Chondrocyte (in vitro differentiated cells): ENCODE measurements at places on chromosomes 7 and 10. TPM values are rescaled to one million over a fixed set of nuclear protein-coding genes. Genes with fewer than 3 reads are reported as not detected.
A peak's percentile ranks its signal among the peaks of the same experiment; 100 is the strongest.

The HECTD2 gene
- total RNA-seq, result 33.4 to 51.8 TPM (median 41.2 TPM) in 3 replicates

DNA sequence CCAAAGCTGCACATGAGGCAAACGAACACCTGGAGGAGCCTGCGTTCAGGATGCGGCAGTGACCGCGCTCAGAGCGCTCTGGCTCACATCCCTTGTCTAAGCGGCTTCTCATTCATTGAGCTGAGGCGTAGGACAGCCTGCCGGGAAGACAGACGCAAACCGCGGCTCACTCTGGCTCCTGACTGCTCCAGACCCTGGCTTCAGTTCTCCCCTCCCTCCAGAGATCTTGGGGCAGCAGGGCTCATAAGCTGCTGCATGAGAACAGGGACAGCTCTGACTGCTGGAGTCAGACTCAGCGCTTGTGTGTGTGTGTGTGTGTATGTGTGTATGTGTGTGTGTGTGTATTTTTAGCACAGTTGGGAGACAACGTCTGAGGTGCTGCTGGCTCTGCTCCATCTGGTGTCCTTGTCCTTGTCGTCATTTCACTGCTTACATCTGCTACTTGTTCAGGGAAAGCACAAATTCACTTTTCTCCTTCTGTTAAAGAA, 15.8 kb upstream of the LYZL2 start:
- no peak for DNase-seq
- peaks cover 27% of the 10 kb centered on the region for H3K4me1 ChIP-seq
- peak overlapping the region; percentile 25 for H3K27ac ChIP-seq
- H3K27me3 ChIP-seq, result no peaks in the 10 kb centered on the region

The SPDYE18 gene
- 0.20 TPM in 1 of 3 replicates, not detected in the others for total RNA-seq

- no peak overlapping the region for H3K27ac ChIP-seq
- H3K4me3 ChIP-seq, result no peak overlapping the region
- DNase-seq, result no peak
- H3K4me1 ChIP-seq, result peaks cover 3% of the 10 kb centered on the region
- H3K36me3 ChIP-seq, result no peaks in the 10 kb centered on the region
Measured at GRCh38 chr10:24744946-24745345, 21.3 kb upstream of the ARHGAP21 start.

The PNLIP gene
- not detected in 3 replicates for total RNA-seq

DNA sequence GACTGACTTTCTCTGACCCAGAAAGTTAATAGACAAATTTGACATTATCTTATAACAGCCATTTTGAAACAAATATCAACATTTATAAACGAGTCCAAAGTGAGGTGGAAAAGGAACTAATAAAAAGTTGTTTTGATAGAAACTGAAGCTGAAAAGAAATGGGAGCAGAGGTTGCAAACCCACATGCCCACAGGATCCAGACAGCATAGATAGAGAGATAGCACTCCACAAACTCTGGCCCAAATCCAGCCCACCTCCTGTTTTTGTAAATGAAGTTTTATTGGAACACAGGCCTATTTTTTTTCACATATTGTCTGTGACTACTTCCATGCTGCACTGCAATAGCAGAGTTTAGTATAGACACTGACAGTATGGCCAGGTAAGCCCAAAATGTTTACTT, 171.9 kb downstream of the PRKG1 start:
- peaks cover 46% of the 10 kb centered on the region for H3K4me1 ChIP-seq
- H3K36me3 ChIP-seq, result no peaks in the 10 kb centered on the region
- no peak for DNase-seq
- no peak overlapping the region for H3K27ac ChIP-seq
- H3K27me3 ChIP-seq, result no peaks in the 10 kb centered on the region
- no peak overlapping the region for H3K4me3 ChIP-seq

DNA sequence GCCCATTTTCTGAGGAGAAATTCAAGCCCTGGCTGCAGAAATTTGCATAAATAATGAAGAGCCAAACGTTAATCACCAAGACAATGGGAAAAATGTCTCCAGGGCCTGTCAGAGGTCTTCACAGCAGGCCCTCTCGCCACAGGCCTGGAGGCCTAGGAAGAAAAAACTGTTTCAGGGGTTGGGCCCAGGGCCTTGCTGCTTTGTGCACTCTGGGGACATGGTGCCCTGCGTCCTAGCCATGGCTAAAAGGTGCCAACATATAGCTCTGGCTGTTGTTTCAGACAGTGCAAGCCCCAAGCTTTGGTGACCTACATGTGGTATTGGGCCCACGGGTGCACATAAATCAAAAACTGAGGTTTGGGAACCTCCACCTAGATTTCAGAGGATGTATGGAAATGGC, 8.0 kb downstream of the HPS1 start:
- no peak for DNase-seq
- no peaks in the 10 kb centered on the region for H3K27me3 ChIP-seq
- no peak overlapping the region for H3K27ac ChIP-seq
- peaks cover 35% of the 10 kb centered on the region for H3K36me3 ChIP-seq

The EVX1 gene
- total RNA-seq, result not detected in 3 replicates

The CYREN gene
- 26.4 to 33.7 TPM (median 30.2 TPM) in 3 replicates for total RNA-seq

GRCh38 chr10:110773693-110774068, 98.0 kb upstream of the PDCD4 start:
- no peak overlapping the region for H3K4me3 ChIP-seq
- peaks cover 14% of the 10 kb centered on the region for H3K4me1 ChIP-seq
- no peak for DNase-seq
- peaks cover 2% of the 10 kb centered on the region for H3K27me3 ChIP-seq
- H3K27ac ChIP-seq, result no peak overlapping the region

- no peaks in the 10 kb centered on the region for H3K36me3 ChIP-seq
- no peak overlapping the region for H3K27ac ChIP-seq
- DNase-seq, result no peak
- H3K27me3 ChIP-seq, result no peaks in the 10 kb centered on the region
- no peak overlapping the region for H3K4me3 ChIP-seq
Measured at GRCh38 chr10:10959666-10960065, 58.0 kb upstream of the CELF2 start.

- no peaks in the 10 kb centered on the region for H3K27me3 ChIP-seq
- H3K27ac ChIP-seq, result peak overlapping the region; percentile 74
- peaks cover 31% of the 10 kb centered on the region for H3K4me1 ChIP-seq
Measured at GRCh38 chr7:24821045-24821753, 63.9 kb upstream of the GSDME start.

The ADCYAP1R1 gene
- total RNA-seq, result not detected in 3 replicates

GRCh38 chr10:35942057-35942456, 300.0 kb upstream of the FZD8 start:
- no peak for DNase-seq
- peaks cover 35% of the 10 kb centered on the region for H3K4me1 ChIP-seq
- no peaks in the 10 kb centered on the region for H3K27me3 ChIP-seq
- H3K4me3 ChIP-seq, result no peak overlapping the region
- no peaks in the 10 kb centered on the region for H3K36me3 ChIP-seq
- H3K27ac ChIP-seq, result no peak overlapping the region

The BBS9 gene
- 16.5 to 29.7 TPM (median 18.0 TPM) in 3 replicates for total RNA-seq

GRCh38 chr10:88149906-88150305, 286.5 kb downstream of the PTEN start:
- H3K27me3 ChIP-seq, result no peaks in the 10 kb centered on the region
- H3K27ac ChIP-seq, result no peak overlapping the region
- no peak for DNase-seq
- no peak overlapping the region for H3K4me3 ChIP-seq
- peaks cover 17% of the 10 kb centered on the region for H3K4me1 ChIP-seq
- H3K36me3 ChIP-seq, result no peaks in the 10 kb centered on the region

The OR13A1 gene
- total RNA-seq, result not detected in 3 replicates

The TRUB1 gene
- 18.7 to 23.7 TPM (median 20.2 TPM) in 3 replicates for total RNA-seq

- peak overlapping the region; percentile 67 for H3K27ac ChIP-seq
- H3K36me3 ChIP-seq, result no peaks in the 10 kb centered on the region
- H3K4me3 ChIP-seq, result no peak overlapping the region
- H3K4me1 ChIP-seq, result peaks cover 3% of the 10 kb centered on the region
- DNase-seq, result no peak
- no peaks in the 10 kb centered on the region for H3K27me3 ChIP-seq
Measured at GRCh38 chr7:30412782-30413504, 65.6 kb downstream of the NOD1 start.

The ASB10 gene
- not detected in 3 replicates for total RNA-seq

- peaks cover 5% of the 10 kb centered on the region for H3K36me3 ChIP-seq
- no peaks in the 10 kb centered on the region for H3K4me1 ChIP-seq
- H3K4me3 ChIP-seq, result no peak overlapping the region
- H3K27me3 ChIP-seq, result peaks cover 12% of the 10 kb centered on the region
- no peak for DNase-seq
Measured at GRCh38 chr7:18076461-18076860, 48.8 kb upstream of the PRPS1L1 start.

The TEX36 gene
- total RNA-seq, result not detected in 3 replicates

DNA sequence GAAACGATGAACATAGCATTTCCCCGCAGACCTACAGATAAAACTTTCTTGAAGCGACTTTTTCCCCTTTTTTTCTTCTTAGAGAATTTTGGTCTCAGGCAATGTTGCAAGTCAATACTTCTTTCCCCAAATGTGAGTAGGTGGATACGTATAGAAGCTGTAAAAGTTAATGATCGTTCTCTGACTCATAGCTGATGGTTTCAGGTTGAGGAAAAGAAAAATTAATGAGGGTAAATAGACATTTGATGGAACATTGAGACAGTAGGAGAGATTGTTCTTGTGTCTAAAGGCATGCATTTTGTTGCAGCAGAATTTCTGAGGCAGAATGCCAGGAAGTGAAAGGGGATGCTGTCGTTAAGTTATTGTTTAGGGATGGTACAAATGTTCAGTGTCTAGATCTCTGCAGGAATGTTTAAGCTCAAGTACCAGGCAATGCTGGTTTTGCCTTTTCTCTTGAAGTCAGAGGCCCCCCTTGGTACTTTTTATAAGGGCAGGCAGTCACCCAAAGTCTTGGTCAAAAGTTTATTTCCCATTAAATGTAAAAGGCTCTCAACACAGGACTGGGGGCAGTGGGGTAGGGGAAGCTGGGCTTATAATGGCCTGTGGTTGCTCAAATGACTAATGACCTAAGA, 9.3 kb downstream of the TCF7L2 start:
- no peak for DNase-seq
- H3K4me3 ChIP-seq, result no peak overlapping the region
- peak overlapping the region; percentile 97 for H3K27ac ChIP-seq

The NKX2-3 gene
- not detected in 3 replicates for total RNA-seq

DNA sequence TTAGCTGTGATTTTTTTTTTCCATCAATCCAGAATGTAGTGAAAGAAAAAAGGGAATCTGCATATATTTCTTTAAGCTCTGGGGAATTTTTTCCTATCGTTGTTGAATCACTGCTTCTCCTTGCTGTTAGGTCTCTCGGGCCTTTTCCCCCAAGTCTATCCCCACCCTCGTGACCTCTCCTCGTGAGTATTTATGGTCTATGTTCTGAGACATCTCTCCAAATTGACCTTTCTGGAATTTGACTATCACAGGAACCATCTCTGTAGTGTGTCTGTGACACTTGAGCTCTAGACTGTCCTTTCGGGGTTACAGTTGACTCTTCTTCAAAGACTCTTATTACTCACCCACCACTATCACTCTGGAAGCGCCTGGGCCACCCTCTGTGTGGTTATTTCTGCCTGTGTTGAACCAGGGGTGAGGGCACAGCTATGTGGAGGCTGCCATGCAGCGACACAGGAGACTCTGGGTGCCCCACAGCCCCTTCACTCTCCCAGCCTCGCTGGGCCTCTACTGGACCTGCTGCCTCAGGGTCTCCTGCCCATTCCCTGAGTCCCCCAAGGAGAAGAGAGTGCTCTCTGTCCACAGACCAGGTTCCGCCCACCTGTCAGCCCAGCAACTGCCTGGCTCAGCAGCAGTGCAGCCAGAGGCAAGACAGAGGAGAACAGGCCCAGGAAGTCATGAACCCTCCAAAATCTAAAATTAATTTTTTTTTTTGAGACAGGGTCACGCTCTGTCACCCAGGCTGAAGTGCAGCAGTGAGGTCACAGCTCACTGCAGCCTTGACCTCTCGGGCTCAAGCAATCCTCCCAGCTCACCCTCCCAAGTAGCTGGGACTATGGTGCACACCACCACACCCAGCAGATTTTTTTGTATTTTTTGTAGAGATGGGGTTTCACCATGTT, 45.7 kb upstream of the PTPRN2 start:
- no peak overlapping the region for H3K4me3 ChIP-seq
- H3K27ac ChIP-seq, result peak overlapping the region; percentile 23
- H3K36me3 ChIP-seq, result peaks cover 1% of the 10 kb centered on the region
- H3K27me3 ChIP-seq, result no peaks in the 10 kb centered on the region
- peaks cover 15% of the 10 kb centered on the region for H3K4me1 ChIP-seq

The SPDYE9 gene
- not detected in 3 replicates for total RNA-seq

DNA sequence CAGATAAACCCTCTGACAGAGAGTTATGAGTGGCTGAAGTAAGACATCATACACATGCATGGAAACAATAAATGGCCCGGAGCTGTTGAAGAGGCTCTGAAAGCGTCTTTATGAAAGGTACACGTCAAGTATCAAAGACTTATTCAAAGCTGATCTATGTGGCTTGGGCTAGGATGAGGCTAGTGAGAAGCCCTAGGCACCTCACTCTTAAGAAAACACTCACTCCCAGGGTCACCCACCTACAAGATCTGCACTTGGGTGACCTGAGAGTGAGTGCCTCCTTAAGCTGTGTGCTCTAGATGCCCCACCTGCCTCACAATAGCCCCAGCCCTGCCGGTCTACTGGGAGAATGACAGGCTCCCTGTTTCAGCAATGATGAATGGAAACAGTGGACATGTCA, 1.1 kb upstream of the GIMAP1 start:
- DNase-seq, result no peak
- H3K27ac ChIP-seq, result no peak overlapping the region
- H3K36me3 ChIP-seq, result no peaks in the 10 kb centered on the region
- H3K27me3 ChIP-seq, result no peaks in the 10 kb centered on the region

GRCh38 chr7:52325237-52325636, 710.2 kb upstream of the POM121L12 start:
- no peaks in the 10 kb centered on the region for H3K27me3 ChIP-seq
- no peak overlapping the region for H3K4me3 ChIP-seq
- H3K36me3 ChIP-seq, result no peaks in the 10 kb centered on the region
- no peak for DNase-seq
- no peaks in the 10 kb centered on the region for H3K4me1 ChIP-seq

- H3K27ac ChIP-seq, result no peak overlapping the region
- no peaks in the 10 kb centered on the region for H3K27me3 ChIP-seq
- H3K36me3 ChIP-seq, result peaks cover 18% of the 10 kb centered on the region
- no peak overlapping the region for H3K4me3 ChIP-seq
- peaks cover 44% of the 10 kb centered on the region for H3K4me1 ChIP-seq
Measured at GRCh38 chr10:119176166-119176565, 2.4 kb downstream of the PRDX3 start.

DNA sequence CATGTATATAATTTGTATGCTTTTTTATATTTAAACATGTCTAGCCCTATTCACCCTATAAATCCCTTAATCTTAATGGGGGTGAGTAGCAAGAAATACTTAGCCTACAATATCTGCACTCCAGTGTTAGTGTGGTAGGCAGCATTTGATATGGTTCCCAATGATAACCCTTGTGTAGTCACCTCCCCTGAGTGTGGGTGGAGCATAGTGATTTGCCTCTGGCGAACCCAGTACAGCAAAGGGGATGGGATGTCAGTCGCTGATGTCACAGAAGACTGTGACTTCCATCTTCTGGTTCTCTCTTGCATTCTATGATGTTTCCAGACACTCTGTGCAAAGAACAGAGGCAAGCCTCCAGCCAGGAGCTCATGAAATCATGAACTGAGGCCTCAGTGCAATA, 211.2 kb downstream of the CRPPA start:
- no peaks in the 10 kb centered on the region for H3K27me3 ChIP-seq
- H3K4me3 ChIP-seq, result no peak overlapping the region
- H3K36me3 ChIP-seq, result no peaks in the 10 kb centered on the region
- DNase-seq, result no peak
- H3K27ac ChIP-seq, result no peak overlapping the region

The UFSP1 gene
- total RNA-seq, result 4.1 to 5.0 TPM (median 4.3 TPM) in 3 replicates
